ENCODE measurements at places on chromosomes 1 and 21.

DNA sequence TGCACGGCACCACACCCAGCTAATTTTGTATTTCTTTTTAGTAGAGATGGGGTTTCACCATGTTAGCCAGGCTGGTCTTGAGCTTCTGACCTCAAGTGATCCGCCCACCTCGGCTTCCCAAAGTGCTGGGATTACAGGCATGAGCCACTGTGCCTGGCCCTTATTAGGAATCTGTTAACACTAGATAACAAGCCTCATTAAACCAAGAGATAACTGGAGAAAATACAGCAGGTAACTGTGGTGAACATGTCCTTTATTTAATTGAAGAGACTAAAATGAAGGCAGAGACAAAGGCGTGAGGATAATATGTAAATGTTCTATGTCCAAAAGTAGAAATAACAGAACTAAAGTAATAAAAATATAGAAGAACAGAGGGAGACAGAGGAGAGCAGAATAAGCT is 71.8 kb upstream of the DNAJC6 start:
- DNase-seq = no peak

GRCh38 chr1:241902391-241903065 is 54.5 kb downstream of the EXO1 start:
- no peak for DNase-seq

GRCh38 chr1:177703888-177704446 is 265.9 kb downstream of the SEC16B start:
- no peak for DNase-seq

GRCh38 chr21:35436899-35437298 is 387.8 kb upstream of the RUNX1 start:
- no peak for DNase-seq

DNA sequence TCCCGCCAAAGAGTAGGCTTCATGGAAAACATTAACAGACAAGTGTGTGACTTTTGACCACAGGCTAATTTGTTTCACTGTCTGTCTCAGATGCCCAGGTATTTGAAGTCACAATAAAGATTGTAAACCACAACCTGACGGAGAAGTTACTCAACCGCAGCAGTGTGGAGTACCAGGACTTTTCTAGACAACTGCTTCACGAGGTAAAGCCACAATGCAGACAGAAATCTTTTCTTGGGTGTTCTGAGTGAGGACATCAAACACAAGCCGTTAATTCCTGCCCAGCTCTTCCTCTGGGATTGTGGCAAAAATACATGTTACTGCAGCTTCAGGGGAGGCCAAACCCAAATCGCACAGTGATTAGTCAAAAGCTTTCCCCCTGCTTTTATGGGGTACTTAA is 31.0 kb downstream of the UMODL1 start:
- no peak for DNase-seq

GRCh38 chr1:110107867-110108469 is 4.3 kb upstream of the UBL4B start:
- DNase-seq = no peak

DNA sequence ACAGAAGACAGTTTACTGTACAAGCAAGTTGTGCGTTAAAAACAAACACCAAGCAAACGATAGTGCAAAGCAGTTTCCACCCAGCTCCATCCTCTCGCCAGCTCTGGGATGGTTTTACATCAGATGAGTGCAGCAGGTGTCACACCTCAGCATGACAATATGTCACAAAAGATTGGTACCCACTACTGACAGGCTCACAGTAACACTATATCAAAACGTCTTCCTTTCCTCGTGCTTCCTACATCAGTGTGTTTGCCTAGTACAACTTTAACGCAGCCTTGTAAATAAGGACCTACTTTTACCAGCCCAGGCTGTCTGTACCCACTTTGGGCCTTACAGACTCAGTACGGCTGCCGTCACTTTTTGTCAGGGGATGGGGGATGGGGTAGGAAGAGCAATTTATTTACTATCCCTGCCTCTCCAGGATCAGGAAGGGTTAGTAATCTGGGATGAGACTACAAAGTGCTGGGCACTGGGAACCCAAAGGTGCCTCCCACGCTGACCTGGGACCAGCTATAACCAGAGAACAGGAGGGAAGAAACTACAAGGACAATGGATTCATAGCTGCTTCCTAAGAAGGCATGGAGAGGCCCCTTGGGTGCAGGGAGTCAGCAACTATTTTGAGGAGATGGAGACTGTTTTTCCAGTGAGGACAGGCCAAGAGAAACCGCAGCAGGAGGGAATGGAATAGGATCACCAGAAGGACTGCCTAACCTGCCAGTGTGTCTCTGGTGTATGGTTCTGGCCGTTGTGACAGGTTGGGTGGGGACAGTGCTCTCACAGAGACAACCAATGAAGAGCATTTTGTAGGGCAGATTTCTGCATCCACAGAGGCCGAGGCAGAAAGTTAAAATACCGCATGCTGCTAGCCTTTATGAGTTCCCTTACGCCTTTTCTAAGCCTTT is 30.2 kb downstream of the RUNX3 start:
- no peak for DNase-seq
